Thoracic aorta (tissue), 2 donors: ENCODE measurements at places on chromosomes 6 and 20.

DNA sequence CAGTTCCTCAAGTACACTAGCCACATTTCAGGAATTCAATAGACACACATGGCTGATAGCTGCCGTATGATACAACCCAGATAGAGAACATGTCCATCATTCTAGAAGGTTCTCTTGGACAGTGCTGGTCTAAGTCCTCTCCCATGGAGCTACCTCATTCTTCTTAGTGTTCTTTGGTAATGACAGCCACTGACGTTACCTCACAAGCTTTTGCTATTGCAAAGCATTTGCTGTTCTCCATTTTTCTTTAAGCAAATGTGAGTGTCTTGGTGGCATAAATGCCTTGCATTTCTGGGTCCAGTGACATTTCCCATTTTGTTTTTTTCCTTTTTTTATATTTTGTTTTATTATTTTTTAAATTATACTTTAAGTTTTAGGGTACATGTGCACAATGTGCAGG, 8.3 kb upstream of the CEBPB start:
- no peak for DNase-seq

DNA sequence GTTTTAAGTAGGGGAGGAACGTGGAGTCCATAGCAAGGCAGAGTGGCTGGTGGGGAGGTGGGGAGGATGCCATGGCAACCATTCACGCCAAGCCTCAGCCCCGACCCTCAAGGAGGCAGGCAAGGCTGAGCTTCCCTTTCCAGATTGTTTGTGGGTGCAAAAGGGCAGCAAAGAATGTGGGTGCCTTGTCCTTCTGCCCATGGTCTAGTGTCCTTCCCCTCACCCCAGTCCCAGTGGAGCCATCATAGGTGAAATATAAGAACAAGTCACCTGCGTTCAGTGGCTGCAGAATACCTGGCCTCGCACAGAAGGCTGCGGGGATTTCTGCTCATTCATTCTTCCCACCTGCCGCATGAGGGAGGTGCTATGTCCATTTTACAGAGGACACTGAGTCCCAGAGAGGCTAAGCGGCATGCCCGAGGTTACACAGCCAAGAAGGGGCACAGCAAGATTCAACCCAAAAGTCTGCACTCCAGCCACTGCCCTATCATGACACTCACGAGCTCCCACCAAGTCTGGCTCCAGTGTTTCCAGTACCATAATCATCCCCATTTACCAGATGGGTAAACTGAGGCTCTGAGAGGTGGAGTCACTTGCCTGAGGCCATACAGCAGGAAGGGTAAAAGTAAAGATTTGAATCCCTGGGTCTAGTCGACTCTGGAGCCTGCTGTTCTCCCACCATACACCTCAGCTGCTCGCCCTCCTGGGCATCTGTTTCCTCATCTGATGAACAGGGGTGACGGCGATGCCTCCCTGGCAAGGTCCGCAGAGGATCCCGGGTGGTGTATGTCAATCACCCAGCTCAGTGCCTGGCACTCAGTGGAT, 100.8 kb downstream of the CEBPB start:
- no peak for DNase-seq

DNA sequence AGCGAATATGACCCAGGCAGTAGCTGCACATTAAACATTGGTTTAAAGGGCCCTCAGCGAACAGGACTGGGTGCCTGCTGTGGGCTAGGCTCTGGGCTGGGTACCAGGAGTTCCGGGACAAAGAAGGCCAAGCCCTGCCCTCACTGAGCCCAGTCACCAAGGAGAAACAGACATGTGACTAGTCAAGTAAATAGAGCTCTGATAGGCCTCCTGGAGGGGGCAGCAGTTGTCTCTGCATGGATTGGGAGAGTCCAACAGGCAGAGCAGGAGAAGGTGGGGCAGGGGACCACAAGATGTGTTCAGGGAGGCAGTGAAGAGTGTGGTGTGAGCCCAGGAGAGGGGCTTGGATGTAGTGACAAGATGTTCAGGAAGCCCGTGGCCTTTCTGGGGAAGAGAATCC, 3.1 kb downstream of the HM13 start:
- DNase-seq = no peak

- DNase-seq = no peak
These were observed 92.4 kb upstream of the EYS start for GRCh38 chr6:65799389-65799788.

GRCh38 chr6:29792123-29793035, 35.2 kb upstream of the HLA-G start:
- DNase-seq = peak; percentile 7

GRCh38 chr6:84625506-84625905, 138.9 kb downstream of the TBX18 start:
- no peak for DNase-seq

- DNase-seq = no peak
These were observed 18.7 kb downstream of the CNKSR3 start for GRCh38 chr6:154491567-154492470.

- no peak for DNase-seq
These were observed 18.6 kb downstream of the ADGRF1 start for GRCh38 chr6:47023573-47023972.

DNA sequence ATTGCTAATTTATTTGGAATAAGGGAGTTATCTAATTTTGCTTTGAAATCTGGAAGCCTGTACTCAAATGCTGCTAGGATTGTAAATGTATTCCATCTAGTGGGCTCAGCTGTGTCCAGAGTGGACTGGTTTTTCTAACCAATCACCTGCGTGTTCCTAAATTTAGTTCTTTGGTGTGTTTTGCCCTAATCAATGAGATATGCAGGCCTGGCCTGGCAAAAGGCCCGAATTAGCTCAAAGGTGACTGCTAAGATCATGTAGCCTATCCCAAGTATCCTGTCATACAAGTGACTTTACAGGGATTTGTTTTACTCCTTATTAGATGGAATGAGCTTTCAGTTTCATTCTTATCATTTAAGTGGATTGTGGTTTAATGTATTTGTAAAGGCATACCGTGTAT, 51.3 kb upstream of the ARMC2 start:
- DNase-seq = no peak

DNA sequence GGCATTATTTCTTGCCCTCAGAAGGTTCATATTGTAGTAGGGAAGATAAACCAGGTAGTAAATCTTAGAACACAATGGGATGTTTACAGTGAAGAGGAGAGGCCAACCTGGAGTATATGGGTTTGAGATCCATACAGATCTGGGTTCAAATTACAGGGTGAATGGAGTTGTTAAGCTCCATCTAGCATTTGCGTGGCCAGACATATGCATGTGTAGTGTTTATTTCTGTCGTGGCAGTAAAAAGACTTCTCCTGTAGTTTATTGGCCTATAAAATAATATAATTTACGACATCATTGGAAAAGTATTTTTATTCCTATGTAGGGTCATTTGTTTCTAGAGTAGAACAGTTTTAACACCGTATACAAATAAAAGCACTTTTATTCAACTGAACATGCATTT, 25.2 kb upstream of the TULP4 start:
- DNase-seq = no peak

DNA sequence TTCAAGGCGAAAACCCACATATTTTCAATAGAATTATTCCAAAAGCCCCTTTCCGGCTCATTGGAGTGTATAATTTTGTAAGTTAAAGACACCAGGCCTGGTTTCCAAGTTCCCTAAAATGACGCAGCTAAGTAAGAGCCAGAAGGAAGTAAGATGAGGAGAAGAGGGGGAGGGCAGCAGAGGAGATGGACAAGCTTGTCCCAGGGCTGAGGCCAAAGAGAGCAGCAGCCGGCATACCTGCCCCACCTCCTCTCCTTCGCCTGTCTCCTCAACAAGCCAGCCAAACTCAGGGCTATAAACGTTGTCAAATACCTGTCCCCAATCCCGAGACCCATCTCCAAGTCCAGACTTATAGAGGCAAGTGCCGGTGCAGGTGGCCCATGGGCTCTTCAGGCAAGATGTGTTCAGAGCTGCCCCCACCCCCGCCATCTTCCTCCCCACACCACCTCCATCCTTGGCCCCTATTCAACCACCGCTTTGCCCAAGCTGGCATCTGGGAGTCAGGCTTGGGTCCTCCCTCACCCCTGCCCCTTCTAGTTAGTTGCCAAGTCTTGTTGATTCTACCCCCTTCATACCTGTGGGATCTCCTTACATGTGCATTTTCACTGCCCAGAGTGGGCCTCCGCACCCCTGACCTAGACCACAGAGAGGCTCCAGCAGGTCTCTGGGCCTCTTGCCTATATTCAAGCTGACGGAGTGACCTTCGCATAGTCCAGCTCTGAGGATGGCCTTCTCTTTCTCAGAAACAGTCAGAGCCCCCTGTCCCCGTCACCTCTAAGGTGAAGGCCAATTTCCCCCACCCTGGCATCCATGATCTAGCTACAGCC, 75.7 kb upstream of the SIRPA start:
- DNase-seq = no peak

DNA sequence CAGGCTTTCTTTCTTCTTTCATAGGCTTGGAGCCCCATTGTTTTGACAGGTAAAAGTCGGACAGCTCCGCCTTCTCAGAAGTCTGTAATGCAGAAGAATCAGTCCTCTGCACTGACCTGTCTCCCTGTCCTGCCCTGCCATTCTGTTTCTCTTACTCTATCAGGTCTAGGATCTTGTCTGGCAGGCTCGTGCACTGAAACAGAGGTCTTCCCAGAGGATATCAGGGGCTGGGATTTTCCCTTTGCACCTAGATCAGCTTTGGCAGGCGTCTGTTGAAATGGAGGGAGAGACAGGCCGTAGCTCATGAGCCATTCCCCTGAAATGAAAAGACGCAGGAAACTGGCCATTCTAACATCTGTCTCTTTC, 25.0 kb downstream of the KIF3B start:
- DNase-seq = no peak

DNA sequence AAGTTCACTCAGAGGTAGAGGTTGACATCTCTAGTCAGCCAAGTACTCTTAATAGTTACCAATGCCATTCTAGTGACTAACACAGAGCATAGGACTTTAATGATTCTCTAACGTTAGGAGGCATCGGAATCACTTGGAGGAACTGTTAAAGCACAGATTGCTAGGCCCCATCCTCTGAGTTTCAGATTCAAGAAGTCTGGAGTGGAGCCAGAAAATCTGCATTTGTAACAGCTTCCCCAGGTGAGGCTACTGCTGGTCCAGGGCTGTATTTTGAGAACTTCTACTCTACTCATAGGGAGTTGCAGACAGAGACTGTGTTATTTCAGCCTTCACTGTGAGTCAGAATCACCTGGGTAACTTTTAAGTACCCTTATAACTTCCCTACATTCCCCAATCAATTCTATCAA, 5.7 kb downstream of the LMBRD1 start:
- no peak for DNase-seq

DNA sequence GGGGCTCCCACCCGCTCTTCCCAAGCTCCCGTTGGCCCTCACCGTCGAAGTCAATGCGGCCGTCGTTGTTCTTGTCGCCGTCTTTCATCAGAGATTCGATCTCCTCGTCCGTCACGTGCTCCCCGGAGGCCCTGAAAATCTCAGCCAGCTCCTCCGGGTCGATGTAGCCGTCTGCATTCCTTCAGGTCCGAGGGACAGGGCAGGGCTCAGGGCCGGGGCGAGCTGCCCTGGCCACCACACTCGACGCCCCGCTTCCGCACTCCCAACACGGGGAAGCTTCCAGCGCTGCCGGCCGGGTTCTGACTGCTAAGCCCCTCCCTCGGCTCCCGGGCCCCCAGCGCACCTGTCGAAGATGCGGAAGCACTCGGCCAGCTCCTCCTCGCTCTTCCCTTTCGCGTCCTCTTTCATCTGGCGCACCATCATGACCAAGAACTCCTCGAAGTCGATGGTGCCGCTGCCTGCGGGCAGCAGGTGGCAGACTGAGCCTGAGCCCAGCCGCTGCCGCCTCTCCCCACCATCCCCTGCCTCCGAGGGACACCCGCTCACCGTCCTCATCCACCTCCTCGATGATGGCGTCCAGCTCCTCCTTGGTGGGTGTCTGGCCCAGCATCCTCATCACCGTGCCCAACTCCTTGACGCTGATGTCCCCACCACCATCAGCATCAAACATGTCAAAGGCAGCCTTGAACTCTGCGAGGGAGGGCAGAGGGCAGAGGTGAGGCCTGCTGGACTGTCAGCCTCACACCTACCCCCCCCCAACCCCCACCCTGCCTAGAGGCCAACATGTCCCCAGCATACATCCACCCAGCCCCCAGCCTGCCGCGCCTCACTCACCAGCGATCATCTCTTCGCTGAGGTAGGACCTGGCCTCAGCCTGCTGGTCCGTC, 2.9 kb downstream of the TNNC2 start:
- no peak for DNase-seq

- DNase-seq = no peak
These were observed 3.8 kb upstream of the SIRPD start for GRCh38 chr20:1561350-1561749.

DNA sequence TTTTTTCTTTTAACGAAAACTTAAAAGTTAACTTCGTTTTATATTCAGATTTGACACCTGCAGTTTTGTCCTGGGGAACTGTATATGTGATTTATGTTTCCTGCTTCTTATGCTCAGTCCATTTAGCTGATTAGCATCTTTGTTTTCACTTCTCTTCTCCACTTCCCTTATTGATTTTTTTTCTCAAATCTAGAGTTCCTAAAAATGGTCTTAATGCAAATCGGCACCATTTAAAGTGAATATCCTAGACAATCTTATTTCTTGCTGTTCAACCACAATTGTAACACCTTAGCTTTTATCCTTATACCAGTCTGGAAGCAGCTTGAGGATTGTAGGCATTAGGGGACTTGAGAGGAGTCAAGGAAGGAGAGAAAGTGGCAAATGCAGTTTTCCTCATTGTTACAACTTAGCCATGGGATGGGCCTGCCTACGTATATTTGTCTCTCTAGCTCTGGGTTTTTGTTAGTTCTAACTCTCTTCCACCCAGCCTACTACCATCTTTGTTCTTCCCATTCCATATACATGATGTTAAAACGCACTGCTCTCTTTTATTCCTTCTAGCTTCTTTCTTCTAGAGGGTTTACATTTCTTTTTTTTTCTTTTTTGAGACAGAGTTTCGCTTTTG, 8.5 kb downstream of the QRSL1 start:
- DNase-seq = no peak

- DNase-seq = no peak
These were observed 114.7 kb downstream of the ZFAND3 start for GRCh38 chr6:37934276-37934675.

DNA sequence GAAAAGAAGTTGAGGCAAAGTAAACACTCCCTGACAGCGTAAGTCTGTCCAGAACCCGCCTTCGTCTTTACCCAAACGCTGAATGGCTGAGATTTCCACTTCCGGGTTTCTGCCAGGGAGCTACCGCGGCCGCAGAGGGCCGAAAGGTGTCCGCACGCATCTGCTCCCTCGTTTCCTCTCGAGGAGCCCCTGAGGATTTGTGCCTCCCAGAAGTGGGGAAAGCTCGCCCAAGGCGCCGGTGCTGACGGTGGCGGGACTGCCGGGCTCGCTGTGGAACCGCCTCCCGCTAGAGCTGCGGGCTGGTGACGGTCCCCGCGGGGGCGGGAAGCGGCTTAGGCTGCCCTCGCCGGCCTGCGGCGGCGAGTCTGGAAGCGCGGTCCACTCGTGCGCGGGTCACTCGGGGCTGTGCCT, 1760.2 kb upstream of the DEFB115 start:
- DNase-seq = peak; percentile 9
